ENCODE measurements at places on chromosomes 16 and 17.

DNA sequence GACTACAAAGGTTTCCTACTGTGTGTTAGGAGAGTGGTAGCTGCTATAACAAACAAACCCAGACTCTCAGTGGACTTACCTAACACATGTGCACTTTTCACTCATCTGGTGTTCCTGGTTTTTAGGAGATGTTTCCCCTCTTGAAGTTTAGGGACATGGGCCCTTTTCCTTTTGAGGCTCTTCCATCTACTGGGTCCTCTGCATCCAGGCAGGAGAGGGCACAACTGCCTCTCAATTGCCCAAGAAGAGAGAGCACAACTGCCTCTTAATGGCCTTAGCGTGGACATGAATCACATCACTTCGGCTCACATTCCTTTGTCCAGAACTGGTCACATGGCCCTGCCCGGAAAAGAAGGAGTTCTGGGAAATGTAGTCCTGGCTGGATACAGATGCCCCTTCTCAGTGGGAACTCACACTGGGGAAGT is 9.8 kb upstream of the TNRC6C start:
- DNase-seq = no peak

- DNase-seq = no peak
Observed at GRCh38 chr17:4560421-4560820, at the start of gene GGT6. Gene GGT6 (minus strand): TSS chr17:4560577. CDS start chr17:4560521, 56 bp downstream.

DNA sequence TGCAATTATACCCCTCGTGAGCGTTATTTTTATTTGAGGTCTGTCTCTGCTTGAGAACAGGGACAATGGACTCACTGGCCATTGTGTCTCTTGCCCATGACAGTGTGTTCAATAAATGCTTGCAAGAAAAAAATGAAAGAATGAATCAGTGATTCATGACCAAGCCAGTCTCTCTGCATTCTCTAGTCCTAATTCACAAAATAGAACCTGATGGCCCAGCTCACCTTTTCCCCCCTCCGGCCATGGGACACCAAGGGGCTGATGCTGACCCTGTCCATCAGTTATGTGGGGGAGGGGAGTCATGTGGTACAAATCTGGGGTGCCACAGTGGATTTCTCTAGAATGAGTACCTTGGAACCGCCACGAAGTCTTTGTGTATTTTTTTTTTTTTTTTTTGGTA is 38.2 kb downstream of the CCDC42 start:
- no peak for DNase-seq

- DNase-seq = no peak
Observed at GRCh38 chr16:526181-527014, 1.1 kb upstream of the CAPN15 start.

- DNase-seq = peak; percentile 96
Observed at GRCh38 chr17:8209907-8210760, at the start of gene AURKB. Gene AURKB (minus strand): TSS chr17:8210575. CDS start chr17:8210224, 351 bp downstream.

GRCh38 chr17:27603880-27604794 is 26.9 kb upstream of the LGALS9 start:
- peak; percentile 46 for DNase-seq

GRCh38 chr17:55624772-55625433 is 97.8 kb downstream of the TMEM100 start:
- no peak for DNase-seq

GRCh38 chr17:63974594-63975192 is 2.0 kb upstream of the SCN4A start:
- DNase-seq = peak; percentile 54

GRCh38 chr16:79587897-79588296 is 12.6 kb downstream of the MAF start:
- DNase-seq = no peak

GRCh38 chr17:74520016-74520434 is 11.2 kb downstream of the CD300LB start:
- DNase-seq = no peak

DNA sequence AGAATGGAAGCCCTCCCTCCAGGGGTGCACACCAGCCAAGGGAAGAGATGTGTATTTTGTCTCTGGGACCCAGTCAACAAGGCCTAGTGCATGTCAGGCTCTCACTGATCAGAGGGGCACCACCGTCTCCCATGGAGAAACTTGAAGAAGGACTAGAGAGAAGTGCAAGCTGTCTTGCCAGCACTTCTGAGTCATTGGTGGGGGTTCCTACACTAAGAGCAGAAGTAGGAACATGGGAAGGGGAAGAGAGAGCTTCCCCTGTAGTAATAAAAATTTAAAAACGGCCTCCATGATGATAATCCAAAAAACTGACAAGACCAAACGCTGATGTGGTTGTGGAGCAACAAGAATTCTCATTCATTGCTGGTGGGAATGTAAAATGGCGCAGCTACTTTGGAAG is 46.3 kb downstream of the DYNLRB2 start:
- DNase-seq = no peak

GRCh38 chr17:36851250-36851649 is 86.0 kb upstream of the LHX1 start:
- DNase-seq = peak; percentile 23

- DNase-seq = no peak
Observed at GRCh38 chr17:16442594-16443510, 27.5 kb downstream of the TRPV2 start.

GRCh38 chr16:11398851-11399250 is 53.6 kb downstream of the RMI2 start:
- DNase-seq = no peak

GRCh38 chr16:17511340-17511739 is 40.6 kb upstream of the XYLT1 start:
- no peak for DNase-seq

DNA sequence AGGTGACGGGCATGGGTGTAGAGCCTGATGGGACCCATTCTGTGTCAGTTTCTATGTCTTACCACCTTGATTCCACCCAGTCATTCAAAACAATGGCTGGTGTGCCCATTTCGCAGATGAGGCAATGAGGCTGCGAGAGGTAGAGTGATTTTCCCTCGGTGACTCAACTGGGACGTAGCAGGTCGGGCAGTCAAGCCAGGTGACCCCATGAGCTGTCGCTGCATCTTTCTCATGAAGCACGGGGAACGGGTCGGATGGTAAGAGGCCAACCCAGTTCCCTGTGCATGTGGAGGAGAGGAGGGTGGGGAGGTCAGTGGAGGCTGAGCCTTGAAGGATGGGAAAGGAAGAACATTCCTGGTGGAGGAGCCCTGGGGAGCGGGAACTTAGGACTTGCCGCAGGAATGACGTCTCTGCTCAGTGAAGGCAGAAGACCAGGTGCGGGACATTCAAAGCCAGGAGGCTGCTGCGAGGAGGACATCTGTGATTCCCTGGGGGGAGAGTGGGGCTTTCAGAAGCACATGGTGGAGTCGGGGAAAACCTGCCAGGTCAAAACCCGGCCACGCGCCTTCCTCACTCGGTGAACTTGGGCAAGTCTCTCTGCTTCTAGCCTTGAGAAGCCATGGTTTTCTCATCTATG is 1.1 kb downstream of the IL21R start:
- no peak for DNase-seq

GRCh38 chr17:64326420-64327054 is 63.5 kb upstream of the TEX2 start:
- peak; percentile 97 for DNase-seq

GRCh38 chr16:81095653-81095952 is 592 bp downstream of the GCSH start:
- peak; percentile 38 for DNase-seq

DNA sequence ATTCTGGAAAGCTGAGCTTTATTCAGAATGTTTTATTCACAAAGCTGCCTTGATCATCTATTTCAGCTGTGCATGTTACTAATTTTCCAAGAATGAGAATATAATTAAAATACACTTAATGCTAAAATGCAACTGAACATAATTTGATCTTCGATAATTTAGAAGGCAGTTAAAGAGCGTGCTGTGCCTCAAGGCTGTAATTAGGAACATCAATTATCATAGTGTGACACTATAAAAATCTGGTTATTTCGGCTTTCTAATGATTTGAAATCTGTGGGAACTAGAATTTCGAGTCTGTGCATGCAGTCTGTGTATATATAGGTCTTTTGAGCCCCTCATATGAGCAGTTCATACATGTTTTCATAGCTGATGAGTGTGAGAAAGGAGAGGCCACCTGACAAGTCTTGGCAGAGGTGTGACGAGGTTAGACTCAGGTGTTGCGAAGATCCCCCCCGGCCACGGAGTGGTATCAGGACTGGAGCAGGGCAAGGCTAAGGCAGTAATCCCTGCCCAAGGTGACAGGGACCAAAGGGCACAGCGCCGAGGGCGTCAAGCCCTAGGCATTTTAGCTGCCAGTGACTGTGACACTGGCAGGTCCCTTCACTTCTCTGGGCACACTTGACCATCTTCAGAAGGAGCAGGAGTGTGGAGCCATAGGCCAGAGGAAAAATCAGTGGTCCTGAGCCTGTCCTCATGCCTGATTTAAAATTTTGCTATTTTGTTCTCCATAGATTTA is 328.5 kb downstream of the SNX29 start:
- no peak for DNase-seq

DNA sequence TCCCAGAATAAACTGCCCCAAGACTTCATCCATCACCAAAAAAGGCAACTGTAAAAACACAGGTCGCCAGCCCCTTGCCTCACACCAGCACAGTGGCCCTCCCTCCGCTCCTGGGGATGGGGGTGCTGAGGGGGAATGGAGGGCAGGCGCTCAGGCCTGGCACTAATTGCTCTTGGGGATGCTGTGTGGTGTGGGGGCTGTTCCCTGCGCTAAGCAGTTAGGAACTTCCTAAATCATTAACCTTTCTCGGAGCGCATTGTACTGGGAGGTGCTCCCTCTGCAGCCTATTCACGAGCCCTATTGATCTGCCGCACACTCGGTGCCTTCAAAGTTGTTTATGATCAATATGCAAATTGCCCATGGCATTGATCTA is 199.9 kb downstream of the ZFHX3 start:
- no peak for DNase-seq

DNA sequence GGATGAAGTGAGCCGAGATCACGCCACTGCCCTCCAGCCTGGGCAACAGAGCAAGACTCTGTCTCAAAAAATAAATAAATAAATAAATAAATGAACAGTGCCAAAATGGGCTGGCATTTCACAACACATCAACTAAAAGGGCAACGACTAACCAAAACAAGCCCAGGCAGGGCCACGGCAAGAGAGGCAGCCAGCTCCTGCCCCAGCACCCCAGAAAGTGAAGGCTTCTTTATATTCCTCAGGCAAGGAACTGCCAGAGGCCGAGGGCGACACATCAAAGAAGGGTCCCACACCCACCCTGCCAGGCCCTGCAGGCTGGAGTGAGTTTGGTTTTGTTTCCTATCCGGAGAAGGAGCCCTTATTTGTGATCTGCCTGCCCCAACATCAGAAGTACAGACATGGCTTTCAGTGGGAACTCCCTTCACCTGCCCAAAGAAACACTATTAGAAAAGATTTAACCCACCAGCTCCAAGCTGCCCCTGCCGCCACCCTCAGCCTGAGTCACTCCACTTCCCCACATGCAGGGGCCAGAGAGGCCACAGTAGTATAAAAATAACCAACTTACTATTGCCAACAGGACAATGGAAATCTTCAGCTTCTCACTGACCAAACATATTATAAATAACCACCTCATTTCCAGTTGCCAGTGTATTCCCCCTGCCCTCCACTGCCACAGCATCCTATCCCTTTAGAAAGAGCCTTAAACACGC is 8.0 kb downstream of the FBXO31 start:
- DNase-seq = no peak

- peak; percentile 85 for DNase-seq
Observed at GRCh38 chr16:68022728-68023537, at the start of the genes DDX28 and DUS2. Gene DDX28 (minus strand): TSS chr16:68023232. CDS start chr16:68023202, 30 bp downstream. Gene DUS2 (plus strand): TSS chr16:68023284. CDS start chr16:68038024, 14,740 bp downstream.

- no peak for DNase-seq
Observed at GRCh38 chr16:52069866-52070265, 477.1 kb downstream of the TOX3 start.

DNA sequence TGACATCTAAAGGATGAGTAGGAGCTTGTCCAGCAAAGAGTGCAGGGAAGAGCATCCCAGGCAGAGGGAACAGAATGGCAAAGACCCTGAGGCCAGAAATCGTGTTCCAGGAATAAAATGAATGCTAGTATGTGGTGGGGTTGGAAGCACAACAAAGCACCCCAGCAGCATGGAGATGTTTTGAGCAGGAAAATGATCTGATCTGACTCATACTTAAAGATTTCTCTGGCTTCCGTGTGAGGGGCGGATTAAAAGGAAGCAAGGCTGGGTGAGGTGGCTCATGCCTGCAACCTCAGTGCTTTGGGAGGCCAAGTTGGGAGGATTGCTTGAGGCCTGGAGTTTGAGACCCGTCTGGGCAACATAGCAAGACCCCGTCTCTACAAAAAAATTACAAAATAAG is 2.3 kb downstream of the SLC5A11 start:
- DNase-seq = peak; percentile 45

- no peak for DNase-seq
Observed at GRCh38 chr17:61260071-61260797, 139.4 kb upstream of the TBX2 start.

GRCh38 chr17:60333628-60334031 is 58.3 kb downstream of the USP32 start:
- DNase-seq = no peak

DNA sequence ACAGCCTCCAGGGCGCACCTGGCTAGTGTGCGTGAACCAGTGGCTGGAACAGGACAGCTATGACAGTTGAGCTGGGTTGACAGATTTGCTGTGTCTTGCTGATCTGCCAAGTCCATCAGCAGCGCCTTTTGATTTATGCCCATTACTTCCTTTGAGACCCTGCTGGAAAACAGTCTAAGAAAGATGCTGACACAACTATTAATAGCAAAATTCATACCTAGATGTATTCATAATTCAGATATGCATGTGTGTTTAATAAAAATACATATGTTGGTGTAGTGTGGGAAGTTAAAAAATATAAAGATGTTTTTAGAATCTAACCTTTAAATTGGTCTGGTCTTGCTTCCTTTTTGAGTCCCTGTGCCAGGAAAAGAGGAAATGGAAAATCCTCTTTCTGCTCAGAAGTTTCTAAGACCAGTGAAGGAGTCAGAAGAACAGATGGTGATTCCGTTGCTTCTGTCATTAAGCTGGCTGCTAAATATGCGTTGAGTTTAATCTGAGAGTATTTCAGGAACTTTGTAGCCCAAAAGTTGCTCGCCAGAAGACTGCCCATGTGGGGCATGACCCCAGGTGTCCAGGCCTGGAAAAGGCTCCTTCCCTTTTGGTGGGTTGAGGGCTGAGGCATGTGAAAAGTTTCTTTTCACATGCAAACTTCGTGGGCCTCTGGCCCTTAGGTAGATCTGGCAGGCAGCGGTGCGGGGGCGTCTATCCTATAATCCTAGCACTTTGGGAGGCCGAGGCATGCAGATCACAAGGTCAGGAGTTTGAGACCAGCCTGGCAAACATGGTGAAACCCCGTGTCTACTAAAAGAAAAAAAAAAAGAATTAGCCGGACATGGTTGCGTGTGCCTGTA is 40.0 kb upstream of the ENDOV start:
- DNase-seq = no peak

DNA sequence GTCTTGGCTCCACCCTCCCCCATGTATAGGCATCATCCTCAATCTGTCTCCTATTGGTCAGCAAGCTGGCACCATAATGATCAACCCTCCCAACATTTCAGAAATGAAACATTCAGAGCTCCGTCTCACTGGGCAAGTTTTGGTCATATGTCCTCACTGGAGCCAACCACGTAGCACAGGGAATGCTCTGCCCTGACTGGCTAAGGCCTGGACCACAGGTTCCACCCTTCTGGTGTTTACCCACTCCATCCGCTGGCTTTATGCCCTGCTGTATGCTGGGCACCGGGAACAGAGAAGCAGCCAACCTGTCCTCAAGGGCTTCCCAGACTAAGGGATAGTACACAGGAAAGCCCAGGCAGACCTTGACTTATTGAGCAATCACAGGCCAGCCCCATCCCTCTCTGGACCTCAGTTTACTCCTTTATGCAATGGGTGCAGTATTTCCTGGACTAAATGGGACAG is 20.5 kb downstream of the MYO15A start:
- peak; percentile 69 for DNase-seq

- DNase-seq = no peak
Observed at GRCh38 chr16:55329791-55330428, 5.9 kb downstream of the IRX6 start.

All from PC-9 (cell line).